ENCODE measurements at places on chromosomes 1 and 21. TPM values are rescaled to one million over a fixed set of nuclear protein-coding genes. Genes with fewer than 3 reads are reported as not detected.

DNA sequence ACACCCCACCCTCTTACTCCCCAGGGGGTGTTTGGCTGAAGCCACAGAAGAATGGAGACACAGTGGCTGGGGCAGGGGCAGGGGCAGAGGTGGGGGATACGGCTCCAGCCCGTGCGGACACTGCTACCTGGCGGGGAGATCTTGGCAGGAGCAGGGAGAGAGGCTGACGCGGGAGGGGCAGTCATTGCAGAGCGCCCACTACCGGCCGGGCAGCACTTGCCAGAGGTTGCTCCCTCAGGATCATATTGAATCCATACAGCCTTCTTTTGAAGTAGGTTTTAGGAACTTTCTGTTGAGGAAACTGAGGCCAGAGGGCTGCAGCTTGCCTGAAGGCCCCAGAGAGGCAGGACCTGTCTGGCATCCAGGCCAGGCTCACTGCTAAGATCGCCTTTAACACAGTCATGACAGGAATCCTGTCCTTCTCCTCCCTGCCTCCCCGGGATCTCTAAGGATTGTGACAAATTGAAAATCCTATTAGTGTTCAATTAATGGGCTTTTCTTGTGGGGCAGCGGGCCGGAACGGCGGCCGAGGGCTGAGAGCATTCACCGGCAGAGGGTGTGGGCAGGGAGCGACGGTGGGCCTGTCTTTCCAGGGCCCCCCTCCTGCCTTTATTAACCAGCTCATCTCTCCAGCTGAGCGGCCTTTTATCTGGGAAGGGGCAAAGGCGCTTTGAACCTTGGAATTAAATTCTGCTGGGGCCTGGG, 65.5 kb upstream of the WNT4 start:
- DNase-seq: no peak

DNA sequence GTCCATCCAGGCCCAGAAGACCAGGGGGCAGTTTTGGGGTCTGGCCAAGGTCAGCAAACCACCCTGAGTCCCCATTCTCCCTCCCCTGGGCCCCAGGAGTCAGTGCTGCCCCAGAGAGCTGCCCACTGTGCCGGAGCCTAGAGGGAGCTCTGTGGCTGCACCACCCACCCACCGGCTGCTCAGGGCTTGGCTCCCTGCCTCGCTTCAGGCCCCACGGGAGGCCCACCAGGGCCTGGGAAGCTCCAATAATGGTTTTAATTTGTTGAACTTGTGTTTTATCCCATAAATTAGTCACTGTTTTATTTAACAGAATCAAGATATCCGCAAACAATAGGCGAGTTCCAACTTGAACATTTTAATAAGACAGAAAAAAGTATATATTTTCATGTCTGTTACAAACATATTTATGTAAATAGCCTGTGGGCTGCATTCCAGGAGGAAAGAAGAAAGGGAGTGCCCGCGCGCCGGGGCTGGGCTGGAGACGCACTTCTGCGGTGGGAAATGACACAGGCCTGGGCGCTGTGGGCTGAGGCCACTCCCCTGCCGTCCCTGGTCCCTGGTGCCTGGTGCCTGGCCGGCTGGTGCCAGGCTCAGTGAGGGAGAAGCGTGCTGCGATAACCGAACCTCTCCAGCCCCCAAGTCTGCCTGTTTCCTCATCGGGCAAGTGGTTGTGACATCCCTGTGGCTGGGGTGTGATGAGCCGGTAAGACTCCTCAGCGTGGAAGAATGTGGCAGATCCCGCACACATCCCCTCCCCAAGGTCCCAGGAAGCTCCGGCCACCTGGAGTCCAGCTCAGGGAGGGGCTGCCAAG, 160.5 kb downstream of the PEX14 start:
- no peak for DNase-seq

DNA sequence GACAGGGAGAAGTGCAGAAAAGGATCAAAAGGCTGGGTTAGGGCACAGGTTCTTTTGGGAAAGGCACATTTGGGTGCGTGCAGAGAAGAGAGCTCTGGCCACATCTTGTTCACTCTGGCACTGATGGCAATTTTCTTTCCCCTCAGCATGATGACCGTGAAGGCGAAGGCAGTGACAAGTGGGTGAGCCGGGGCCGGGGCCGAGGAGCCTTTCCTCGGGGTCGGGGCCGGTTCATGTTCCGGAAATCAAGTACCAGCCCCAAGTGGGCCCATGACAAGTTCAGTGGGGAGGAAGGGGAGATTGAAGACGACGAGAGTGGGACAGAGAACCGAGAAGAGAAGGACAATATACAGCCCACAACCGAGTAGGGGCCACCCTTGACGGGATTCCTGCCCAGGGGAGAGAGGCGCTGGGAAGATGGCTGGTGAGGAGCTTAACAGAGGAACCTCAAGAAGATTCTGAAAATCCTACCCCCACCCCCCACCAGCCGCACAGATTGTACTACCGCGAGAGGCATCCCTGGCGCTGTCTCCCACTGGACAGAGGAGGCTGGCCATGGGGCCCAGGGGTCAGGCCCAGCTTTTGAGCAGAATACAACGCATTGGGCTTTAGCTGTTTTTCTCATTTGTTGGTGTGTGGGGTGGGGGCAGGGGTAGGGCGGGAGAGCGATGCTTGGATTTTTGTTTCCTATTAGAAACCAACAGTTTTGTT, 2.4 kb upstream of the SH3D21 start:
- DNase-seq: no peak

- no peak for DNase-seq
These were observed 324.0 kb downstream of the PCP4 start for GRCh38 chr21:40191196-40191595.

- DNase-seq: no peak
These were observed 80.4 kb upstream of the LPGAT1 start for GRCh38 chr1:211910913-211911485.

- DNase-seq: peak; percentile 96
These were observed 47.0 kb downstream of the AHDC1 start for GRCh38 chr1:27556781-27557595.

DNA sequence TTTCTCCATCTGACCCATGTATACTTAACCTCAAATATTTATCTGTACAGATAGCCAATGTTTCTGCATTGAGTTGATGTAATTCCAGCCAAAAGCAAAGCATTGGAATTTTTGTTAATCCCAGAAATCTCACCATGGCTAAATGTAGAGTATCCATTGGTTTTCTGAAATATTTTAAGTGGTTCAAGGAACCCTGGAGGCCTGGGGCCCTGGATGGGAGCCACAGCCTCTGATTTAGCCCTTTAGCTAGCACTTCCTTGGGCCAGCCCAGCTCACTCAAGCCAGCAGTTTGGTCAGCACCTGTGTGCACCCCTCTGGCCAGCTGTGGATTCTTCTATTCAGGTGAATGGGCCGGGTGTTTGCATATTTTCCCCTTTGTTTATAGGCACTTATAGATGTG, 18.8 kb upstream of the EPS8L3 start:
- DNase-seq: peak; percentile 5

GRCh38 chr1:171712341-171712740, 29.5 kb downstream of the VAMP4 start:
- no peak for DNase-seq

GRCh38 chr1:162536511-162536910, 25.0 kb upstream of the UAP1 start:
- no peak for DNase-seq

DNA sequence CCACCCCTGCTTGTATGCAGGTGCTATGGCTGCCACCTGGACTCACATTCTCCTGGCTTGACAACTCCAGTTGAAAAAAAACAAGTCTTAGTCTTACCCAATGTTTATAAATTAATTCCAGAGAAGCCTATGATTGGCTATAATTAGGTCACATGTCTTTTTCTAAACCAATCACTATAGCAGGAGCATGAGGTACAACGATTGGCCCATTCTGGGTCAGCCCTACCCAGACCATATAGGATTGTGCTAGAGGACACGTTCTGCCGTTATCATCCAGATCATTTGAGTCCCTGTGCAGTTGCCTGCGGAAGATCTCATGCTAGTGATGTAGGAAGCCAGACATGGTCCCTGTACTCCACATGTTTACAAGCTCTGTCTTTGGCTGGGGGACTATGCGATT, 41.9 kb upstream of the PARP1 start:
- DNase-seq: no peak

DNA sequence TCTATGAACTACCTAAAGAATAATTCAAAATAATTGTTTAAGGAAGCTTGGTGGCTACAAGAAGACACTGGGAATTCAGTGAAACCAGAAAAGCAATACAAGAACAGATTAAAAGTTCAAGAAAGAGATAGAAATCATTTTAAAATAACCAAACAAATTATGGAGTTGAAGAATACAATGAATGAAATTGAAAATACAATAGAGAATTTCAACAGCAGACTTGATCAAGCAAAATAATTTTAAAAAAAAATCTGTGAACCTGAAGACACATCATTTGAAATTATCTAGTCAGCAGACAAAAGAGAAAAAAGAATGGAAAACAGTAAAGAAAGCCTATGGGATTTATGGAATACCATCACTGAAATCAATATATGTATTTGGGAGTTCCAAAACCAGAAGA, 31.2 kb upstream of the WNT2B start:
- DNase-seq: no peak

GRCh38 chr1:25568090-25568833, 24.9 kb downstream of the LDLRAP1 start:
- peak; percentile 49 for DNase-seq

GRCh38 chr1:19534281-19534680, 48.9 kb upstream of the CAPZB start:
- no peak for DNase-seq

- no peak for DNase-seq
These were observed 81.9 kb upstream of the NR5A2 start for GRCh38 chr1:199945591-199945990.

- DNase-seq: no peak
These were observed 41.5 kb downstream of the LHX4 start for GRCh38 chr1:180271272-180272255.

DNA sequence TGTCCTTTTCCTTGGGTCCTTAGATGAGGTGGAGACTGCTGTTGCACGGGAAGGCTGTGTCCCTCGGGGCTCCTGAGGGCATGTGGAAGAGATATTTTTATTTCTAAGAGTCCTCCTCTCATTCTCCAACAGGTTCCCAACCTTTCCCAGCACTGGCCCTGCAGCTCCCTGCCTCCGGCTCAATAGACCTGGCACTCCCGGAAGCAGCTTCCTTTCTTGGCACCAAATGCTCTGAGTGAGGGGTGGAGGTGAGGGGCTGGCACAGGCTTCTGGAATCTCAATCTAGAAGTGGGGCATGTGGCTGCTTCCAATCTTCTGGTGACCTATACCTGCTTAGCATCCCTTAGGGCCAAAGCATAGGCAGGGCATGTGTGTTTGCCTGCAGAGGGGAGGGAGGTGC, 4.5 kb downstream of the ETV3L start:
- DNase-seq: no peak

GRCh38 chr21:42214081-42214750, 4.7 kb upstream of the ABCG1 start:
- no peak for DNase-seq

DNA sequence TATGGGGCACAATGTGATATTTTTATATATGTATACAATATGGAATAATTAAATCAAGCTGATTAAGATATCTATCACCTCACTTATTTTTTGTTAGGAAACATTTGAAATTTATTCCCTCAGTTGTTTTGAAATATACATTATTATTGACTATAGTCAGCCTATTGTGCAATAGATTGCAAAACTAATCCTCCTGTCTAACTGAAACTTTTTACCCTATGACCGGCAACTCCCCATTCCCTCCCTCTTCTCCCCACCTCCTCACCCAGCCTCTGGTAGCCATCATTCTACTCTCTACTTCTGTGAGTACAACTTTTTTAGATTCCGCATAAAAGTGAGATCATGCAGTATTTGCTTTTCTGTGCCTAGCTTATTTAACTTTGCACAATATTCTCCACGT, 117.7 kb upstream of the SGIP1 start:
- no peak for DNase-seq

- no peak for DNase-seq
These were observed 9.7 kb upstream of the TENT5C start for GRCh38 chr1:117596023-117596720.

GRCh38 chr1:159916242-159917051, 8.9 kb downstream of the TAGLN2 start:
- peak; percentile 43 for DNase-seq

DNA sequence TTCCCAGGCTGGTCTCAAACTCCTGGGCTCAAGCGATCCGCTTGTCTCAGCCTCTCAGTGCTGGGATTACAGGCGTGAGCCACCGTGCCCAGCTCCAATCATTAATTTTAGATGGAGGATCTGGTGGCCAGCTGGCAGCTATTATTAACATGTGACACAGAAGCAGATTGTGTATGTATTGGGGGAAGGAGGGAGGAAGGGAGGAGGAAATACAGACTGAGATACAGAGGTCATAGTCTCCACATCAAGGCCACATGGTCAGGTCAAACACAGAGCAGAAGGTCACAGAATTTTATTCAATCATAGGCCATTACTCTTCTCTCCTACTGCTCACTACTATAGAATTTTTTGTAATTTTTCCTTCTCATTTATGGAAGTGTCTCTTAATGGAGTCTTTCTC, 57.9 kb upstream of the ADORA3 start:
- DNase-seq: no peak

DNA sequence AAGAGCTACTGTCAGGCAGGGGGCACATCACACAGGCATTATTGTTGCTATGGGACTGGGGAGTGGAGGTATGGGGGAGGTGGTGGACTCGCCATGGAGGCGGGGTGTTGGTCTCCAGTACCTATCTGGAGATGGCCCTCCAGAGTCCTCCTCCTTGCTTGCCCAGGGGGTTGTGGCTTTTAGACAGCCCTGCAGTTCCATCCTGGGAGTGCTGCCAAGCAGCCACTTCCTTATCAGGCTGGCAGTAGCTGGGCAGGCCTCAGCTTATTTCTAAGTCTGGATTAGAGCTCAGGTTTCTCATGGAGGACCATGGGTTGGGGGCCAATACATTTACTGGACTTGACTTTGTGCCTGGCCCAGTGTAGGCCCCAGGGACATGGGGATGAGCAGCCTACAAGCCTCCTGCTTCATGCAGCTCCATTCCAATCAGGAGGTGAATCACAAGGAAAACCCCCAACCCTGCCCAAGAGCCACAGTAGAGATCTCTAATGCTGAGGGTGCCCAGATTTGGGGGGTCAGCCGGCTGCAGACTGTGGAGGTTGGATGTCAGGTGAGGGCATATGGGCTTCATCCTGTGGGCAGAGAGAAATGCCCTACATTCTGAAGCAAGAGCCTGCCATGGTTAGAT, 210.7 kb upstream of the EDN2 start:
- peak; percentile 75 for DNase-seq

- DNase-seq: no peak
These were observed 76.0 kb upstream of the CTTNBP2NL start for GRCh38 chr1:112320058-112320457.

DNA sequence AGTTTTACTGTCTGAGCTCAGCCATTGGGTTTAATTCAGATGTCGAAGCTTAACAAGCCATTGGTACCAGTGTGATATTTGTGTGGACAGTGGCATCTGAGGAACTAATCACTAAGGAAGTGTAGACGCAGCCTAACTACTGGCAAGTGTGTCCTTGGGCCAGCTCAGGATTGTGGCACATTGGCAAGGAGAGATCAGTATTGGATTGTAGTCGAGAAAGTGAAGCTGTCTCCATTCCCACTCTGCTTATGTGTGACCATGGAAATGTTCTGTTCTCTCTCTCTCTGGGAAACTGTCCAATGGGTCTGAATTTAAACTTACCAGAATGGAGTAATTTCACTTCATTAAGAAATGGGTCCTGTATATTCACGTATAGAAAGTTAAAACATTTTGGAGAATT, 112.2 kb downstream of the ITSN1 start:
- no peak for DNase-seq

Gene HES3
- not detected for total RNA-seq

Gene FAM163A
- total RNA-seq: not detected

Gene AQP10
- total RNA-seq: not detected

Gene SERINC2
- total RNA-seq: 2.4 TPM

Gene POU3F1
- total RNA-seq: 0.09 TPM

Gene DNAH14
- total RNA-seq: 8.2 TPM

Gene FCRL2
- not detected for total RNA-seq

Gene GJB5
- not detected for total RNA-seq

Gene TRPM2
- 2.9 TPM for total RNA-seq

Gene IRF6
- total RNA-seq: 20.7 TPM

Gene SFPQ
- 84.1 TPM for total RNA-seq
